AG09319 (cell line): ENCODE measurements at places on chromosomes 2 and 18.
A peak's percentile ranks its signal among the peaks of the same experiment; 100 is the strongest.

GRCh38 chr2:241842620-241843211 lies 16.0 kb downstream of the PDCD1 start:
- no peak for DNase-seq

DNA sequence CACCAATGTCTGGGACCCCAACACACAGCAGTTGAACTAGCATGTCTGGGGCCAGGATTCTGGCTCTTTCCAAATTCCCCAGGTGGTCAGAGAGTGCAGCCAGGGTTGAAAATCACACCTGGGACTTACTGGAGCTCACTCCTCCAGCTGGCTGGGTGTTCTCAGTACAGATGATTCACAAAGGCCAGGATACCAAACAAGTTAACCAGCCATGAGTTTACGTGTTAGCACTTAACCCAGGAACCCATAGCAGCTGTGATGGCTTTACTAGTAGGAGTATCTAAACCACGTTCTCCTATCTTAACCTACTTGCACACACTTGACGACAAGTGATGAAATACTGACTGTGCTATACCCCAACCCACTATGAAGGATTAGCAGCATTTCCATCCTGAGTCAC lies 222.8 kb downstream of the FBXO15 start:
- DNase-seq, result no peak

DNA sequence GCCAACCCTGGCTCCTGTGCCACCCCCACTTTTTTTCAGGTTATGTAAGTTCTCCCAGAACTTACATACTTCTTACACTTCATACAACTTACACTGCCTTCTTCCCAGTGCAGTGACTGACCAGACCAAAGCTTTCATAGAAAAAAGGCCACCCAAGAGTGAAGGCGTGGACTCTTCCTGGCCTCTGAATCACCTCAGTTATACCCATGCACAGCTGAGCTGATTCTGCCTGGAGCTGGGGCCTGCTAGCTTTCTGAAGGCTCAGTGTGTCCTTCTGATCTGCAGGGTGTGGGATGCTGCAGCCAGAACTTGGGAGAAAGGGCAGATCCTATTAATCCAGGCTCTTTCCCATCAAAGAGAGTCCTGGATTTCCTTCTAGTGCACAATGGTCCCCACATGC lies 216.1 kb downstream of the TTC32 start:
- no peak for DNase-seq

DNA sequence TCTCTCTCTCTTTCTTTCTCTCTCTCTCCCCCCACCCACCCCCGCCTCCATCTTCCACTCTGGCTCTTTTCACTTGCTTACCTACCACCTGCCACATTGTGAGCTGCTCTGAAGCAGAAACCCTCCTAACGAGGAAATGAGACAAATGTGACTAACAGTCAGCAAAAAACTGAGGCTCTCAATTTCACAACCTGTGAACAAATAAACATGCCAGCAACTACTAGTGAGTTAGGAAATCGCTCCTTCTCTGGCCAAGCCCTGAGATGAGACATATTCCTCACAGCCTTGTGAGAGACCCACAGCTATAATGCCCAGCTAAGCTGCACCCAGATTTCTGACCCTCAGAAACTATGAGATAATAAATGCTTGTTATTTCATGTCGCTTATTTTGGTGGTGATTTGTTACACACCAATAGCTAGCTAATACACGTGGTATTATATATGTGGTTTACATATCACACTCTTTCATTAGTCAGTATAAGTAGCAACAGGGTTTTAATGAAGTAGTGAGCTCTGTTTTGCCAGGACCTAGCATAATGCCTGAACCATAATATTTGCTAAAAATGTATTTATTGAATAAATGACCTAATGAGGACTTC lies 8.4 kb upstream of the ZNF521 start:
- no peak for DNase-seq

DNA sequence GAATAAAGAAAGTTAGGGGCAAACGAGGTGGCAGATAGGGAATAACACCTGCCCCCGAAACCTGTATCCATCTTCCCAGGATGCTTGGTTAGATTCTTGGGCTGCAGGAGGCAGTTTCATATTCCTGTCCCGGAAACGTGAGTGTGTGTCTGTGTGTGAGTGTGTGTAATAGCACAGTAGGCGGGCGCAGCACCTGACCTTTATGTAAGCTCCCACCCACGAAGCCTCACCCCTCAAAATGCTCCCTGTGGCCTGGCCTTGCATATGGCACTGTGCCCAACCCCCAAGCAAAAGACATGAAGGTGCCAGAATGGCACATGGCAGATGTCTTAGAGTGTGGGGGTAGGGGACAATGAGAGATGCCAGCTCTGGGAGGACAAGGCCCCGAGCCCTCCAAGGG lies 48.9 kb downstream of the EFR3B start:
- DNase-seq, result no peak

- DNase-seq, result no peak
Measured at GRCh38 chr2:98598781-98599428, 9.4 kb downstream of the COA5 start.

DNA sequence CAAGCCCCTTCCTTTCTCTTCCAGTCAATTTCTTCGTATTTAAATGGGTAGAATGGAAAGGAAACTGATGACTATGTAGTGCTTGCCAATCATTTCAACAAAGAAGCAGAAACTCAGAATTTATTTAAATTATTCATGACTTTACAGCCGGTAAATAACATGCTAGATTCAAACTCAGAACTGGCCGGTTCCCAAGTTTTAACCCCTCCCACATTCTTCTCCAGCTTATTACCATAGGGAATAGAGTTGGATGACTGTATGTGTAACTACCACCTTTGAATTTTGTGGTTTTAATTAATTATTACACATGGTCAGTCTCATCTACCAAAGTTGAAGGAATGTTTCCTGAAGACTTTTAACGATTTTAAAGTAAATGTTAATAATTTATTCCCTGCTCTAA lies 819.3 kb upstream of the LRATD1 start:
- DNase-seq, result no peak

DNA sequence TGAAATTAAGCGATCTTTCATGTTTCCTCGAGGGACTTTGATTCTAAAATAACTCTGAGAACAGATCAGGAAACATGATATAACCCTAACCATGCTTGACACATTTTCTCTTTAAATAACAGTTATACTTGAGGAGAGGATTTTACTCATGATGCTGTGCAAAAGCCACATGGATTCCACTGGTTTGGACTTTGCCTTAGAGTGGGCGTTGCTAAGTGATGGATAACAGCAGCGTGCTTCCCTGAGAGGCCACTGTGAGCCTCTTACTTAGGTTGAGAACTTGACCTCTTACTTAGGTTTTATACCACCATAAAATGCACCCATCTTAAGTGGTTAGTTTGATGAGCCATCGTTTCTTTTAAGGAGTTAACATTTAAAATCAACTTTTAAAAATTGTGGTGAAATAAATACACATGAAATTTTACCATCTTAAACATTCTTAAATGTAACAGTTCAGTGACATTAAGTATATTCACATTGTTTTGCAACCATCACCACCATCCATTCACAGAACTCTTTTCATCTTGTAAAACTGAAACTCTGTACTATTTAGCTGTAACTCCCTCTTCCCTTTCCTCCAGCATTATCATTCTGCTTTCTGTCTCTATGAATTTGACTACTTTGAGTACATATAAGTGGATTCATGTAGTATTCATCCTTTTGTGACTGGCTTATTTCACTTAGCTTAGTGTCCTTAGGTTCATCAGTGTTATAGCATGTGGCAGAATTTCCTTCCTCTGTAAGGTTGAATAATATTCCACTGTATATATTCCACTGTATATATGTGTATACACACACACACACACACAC lies 22.6 kb downstream of the ANXA4 start:
- DNase-seq, result no peak

DNA sequence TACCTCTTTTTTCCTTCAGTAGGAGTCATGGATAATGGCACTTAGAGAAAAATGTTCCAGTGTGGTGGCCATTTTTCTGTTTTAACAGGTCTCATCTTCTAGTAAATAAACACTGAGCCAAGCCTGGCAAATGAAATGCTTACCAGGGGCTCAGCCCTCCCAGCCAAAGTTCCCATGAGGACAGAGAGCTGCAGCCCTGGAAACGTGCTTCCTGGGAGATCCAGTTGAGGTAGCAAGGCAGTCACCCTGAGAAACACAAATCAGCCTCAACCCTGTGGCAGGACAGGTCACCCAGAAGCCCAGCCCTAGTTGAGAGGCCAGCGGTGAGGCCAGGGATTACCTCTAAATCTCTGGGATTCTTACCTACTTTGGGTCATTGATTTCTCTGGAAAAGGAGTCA lies 140.1 kb downstream of the LNPK start:
- no peak for DNase-seq

GRCh38 chr2:43225093-43225787 lies 1.2 kb downstream of the ZFP36L2 start:
- no peak for DNase-seq

- no peak for DNase-seq
Measured at GRCh38 chr2:9226458-9227380, 20.1 kb downstream of the ASAP2 start.

- DNase-seq, result no peak
Measured at GRCh38 chr18:51621864-51622160, 424.3 kb upstream of the MEX3C start.

DNA sequence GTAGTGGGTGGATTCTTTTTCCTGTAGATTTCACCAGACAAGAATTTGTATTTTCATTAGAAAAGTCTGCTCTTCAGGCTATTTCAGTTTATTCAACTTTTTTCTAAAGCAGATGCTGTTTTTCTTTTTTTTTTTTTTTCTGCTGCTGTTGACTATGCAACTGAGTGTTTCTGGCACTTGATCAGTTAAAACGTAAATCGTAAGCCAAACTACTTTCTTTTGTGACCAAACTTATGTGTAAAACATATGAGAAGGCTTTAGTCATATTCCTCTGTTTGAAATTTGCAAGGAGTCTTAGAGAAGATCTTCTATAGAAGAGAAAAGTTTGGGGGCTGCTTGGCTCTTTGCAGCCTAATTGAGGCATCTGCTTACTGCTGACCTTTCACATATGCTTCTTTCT lies 170.1 kb downstream of the PARD3B start:
- DNase-seq, result no peak

DNA sequence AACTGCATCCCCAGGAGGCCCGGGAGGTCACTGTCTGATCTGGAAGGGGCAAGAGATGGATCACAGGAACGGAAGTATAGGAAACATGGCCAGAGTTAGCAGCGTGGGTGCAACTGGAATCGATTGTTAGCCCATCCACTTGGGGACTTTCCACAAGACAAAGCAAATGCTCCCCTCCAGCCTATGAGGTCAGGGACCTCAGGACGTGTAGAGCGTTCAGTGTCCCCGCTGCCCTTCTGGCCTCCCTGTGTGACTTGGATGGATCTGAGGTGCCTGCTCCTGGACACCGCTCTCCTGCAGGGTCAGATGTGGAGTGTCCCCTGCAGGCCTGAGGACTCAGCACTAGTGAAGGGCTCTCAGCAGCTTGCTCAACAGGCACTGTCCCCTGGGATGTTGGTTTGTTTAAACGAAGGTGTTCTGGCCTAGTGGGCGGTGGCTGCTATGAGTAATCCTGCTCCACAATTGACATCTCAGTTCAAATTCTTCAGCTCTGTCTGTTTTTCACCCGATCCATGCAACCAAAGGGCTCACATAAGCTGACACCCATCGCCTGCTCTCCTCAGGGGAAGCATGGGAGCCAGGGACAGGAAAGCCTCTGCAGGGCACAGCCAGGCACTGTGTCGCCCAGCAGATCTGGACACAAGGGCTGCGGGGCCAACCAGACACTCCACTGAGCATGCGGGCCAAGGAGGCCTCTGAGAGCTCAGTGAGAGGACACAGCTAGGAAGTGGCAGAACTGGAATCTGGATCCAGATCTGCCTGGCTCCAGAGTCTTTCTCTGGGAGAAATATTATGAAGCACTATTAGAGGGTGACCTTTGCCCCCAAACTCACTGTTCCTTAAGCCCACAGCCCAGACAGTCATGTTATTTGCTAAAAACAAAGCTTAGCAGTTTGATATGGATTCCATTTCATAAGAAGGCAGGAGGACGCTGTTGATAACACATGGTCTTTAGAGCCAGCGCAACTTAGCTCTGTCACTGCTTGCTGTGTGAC lies 78.5 kb downstream of the RHOB start:
- DNase-seq, result peak; percentile 19

DNA sequence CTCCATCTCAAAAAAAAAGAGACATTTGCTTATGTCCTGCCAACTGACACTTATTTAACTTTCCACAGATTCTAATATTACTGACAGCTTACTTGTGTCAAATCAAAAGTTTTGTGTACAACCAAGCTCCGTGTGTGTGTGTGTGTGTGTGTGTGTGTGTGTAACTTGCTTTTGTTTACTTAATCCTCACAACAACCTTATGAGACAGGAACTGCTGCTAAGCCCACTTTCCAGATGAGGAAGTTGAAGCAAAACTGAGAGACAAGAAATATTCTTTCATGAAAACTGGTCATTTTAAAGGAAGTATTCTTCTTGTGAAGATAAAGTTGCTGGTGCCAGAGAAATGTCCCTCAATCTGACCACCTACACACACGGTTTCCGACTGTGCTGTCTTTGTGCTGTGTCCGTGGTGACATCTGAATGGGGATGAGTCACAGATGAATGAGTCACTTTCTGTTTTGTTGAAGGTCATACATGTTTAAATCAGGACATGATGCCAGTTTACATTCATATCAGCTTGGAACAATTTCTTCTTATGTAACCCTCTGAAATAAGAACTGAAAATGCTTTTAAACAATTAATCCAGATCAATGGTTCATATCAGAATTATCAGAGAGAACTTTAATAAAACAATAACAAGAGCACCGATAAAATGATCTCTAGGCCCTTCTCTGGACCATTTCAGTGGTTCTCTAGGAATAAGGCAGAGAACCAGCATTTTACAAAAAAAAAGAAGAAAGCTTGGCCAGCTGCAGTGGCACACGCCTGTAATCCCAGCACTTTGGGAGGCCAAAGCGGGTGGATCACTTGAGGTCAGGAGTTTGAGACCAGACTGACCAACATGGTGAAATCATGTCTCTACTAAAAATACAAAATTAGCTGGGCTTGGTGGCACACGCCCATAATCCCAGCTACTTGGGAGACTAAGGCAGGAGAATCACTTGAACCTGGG lies 95.5 kb downstream of the THNSL2 start:
- peak; percentile 5 for DNase-seq

DNA sequence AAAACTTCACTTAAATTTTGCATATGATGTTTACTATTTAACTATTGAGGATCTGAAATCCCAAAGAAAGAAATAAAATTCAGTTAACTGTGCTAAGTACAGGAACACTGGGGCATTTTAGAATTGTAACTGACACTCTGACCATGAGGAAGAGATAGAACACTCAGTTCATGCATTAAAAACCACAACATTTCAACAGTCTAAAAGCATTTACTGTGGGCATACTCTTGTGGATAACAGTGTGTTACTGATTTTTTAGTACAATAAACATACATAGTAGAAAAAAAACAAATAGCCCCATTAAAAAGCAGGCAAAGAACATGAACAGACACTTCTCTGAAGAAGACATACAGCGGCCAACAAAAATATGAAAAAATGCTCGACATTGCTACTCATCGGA lies 1122.7 kb upstream of the PIK3C3 start:
- DNase-seq, result no peak

- DNase-seq, result no peak
Measured at GRCh38 chr2:102376052-102376591, 20.5 kb downstream of the IL18R1 start.

DNA sequence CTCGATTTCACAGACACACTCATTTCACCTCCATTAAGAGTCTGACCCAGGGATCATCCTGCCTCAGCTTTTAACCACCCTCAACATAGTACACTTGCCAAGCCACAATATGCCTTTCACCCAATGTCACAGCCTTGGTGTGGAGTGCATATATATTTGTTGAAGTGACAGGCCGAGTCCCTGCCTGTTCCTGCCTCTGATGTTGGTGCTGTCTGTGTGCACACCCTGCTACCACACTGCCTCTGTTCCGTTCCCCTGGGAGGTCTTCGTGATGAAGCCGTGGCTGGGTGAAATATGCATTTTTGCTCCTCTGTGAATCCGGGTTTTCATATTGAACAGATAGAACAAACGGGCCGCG lies 90.3 kb downstream of the RNF144A start:
- DNase-seq, result no peak
